Esophagus (tissue), 2 donors: ENCODE measurements at places on chromosomes 4 and X. TPM values are rescaled to one million over a fixed set of nuclear protein-coding genes. Genes with fewer than 3 reads are reported as not detected.

MFSD8 gene
- polyA plus RNA-seq: 7.6 TPM

C4orf36 gene
- 1.0 TPM for polyA plus RNA-seq

SERPINA7 gene
- polyA plus RNA-seq: not detected

DIPK2B gene
- polyA plus RNA-seq: 3.7 TPM

DAPP1 gene
- polyA plus RNA-seq: 40.6 TPM

GASK1B gene
- 1.6 TPM for polyA plus RNA-seq

TKTL2 gene
- not detected for polyA plus RNA-seq

PASD1 gene
- not detected for polyA plus RNA-seq
